GM12892 (cell line): ENCODE measurements at places on chromosomes 16 and 17.

GRCh38 chr17:6677158-6677831, 25.7 kb downstream of the C17orf100 start:
- DNase-seq = no peak

- DNase-seq = no peak
Observed at GRCh38 chr16:85600530-85601271, 12.4 kb upstream of the GSE1 start.

DNA sequence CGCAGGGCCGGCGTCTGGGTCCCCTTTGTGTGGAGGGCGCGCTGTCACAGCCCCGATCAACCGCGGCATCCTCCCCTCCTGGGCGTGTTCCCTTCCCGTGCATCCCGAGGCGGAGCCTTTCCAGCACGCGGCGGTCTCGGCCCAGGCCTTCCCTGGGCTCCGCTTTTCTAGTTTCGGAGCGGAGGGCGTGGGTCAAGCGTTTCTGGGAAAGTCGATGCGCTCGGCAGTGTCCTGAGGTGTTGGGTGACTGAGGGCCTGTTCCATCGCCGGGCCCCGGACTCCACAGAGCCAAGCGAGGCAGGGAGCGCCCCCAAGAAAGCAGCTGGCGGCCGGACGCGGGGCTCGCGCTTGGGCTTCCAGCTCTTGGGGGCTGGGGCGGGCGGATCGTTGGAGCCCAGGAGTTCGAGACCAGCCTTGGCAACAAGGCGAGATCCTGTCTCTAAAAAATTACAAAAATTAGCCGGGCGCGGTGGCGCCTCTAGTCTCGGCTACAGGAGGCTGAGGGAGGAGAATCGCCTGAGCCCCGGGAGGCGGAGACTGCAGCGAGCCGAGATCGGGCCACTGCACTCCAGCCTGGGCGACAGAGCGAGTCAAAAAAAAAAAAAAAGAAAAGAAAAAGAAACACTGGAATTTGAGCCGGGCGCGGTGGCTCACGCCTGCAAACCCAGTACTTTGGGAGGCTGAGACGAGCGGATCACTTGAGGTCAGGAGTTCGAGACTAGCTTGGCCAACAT, 806 bp downstream of the IFT140 start:
- no peak for DNase-seq

DNA sequence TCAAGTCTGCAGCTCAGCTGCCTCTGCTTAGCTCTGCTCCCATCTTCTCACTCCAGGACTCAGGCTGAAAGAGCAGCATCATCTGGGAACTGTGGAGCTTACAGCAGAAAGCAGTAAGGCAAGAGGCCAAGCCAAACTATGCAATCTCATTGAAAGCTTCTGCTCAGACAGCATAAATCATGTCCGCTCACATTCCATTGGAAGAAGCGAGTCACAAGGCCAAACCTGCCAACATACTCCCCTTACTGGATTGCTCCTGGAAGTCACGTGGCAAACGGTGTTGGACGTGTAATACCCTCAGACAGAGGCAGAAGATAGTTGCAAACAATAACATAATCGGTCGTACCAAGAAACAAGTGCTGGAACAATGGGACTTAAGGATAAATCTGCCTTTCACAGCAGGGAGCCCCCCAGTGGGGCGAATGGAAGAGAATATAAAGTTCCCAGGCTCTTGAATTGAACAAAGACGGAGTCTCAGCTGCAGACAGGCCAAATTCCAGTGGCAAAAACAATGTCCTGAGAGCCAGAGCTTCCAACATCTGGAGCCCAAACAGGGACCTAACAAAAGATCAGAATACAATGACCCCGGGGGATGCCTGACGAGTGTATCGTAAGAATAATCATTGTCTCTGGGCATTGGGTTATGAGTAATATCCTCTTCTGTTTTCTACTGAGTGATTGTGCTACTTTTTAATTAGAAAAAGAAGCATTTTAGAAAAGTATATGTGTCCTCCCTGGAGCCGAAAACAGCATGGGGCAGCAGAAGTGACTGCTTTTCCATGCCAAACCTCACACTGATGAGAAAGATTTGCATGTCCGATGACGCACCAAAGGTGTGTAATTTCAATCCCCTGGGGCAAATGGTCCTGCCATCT, 68.4 kb downstream of the CMC2 start:
- DNase-seq = no peak

GRCh38 chr16:64996641-64997040, 125.2 kb downstream of the CDH11 start:
- DNase-seq = no peak

DNA sequence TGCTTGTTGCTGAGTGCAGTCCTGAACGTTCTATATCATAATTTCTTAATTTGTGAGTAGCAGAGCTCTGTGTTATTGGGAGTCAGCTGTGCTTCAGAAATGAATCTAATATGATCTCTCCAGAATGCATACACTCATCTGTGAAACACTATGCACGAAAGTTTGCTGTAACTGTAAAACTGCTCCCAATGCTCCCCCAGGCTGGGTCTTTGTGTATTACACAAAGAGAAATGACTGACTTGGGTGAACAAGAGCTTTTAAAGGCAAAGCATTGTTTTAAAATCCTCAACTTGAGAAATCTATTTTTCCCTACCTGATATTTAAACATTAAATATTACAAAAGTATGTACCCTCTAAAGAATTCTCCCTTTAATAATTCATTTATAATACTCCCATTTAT, 636.7 kb upstream of the KIF2B start:
- no peak for DNase-seq

GRCh38 chr16:85768199-85768598, 17.3 kb upstream of the C16orf74 start:
- DNase-seq = no peak

DNA sequence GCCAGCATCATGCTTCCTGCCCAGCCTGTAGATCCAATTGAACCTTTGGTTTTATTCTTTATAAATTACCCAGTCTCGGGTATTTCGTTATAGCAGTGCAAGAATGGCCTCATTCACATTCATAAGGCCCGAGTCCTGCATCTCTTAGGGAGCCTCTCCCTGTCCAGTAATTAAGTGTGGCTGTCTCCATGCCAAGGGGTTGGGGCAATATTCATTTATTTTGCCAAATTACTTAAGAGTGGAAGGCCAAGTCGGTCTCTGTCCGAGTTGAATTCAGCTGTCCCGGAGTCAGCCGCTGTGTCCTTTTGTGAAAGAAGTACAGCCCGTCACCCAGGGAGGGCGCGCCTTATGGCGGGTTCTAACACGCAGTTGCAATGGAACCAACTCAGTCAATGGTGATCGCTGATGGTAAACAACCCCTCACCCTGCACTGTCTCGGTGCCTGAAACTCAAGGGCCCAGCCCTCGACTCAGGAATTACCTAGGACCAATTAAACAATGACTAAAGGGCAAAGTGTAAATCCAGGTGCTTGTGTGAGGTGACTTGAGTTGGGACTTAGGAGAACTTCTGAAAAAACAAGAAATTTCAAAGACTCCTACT, 22.2 kb downstream of the KIAA0513 start:
- DNase-seq = no peak

- DNase-seq = peak; percentile 89
Observed at GRCh38 chr16:2751577-2752034, 832 bp upstream of the SRRM2 start.

GRCh38 chr17:35018814-35019213, 38.5 kb downstream of the LIG3 start:
- no peak for DNase-seq

- DNase-seq = no peak
Observed at GRCh38 chr16:52548261-52549010, 1.5 kb upstream of the TOX3 start.

DNA sequence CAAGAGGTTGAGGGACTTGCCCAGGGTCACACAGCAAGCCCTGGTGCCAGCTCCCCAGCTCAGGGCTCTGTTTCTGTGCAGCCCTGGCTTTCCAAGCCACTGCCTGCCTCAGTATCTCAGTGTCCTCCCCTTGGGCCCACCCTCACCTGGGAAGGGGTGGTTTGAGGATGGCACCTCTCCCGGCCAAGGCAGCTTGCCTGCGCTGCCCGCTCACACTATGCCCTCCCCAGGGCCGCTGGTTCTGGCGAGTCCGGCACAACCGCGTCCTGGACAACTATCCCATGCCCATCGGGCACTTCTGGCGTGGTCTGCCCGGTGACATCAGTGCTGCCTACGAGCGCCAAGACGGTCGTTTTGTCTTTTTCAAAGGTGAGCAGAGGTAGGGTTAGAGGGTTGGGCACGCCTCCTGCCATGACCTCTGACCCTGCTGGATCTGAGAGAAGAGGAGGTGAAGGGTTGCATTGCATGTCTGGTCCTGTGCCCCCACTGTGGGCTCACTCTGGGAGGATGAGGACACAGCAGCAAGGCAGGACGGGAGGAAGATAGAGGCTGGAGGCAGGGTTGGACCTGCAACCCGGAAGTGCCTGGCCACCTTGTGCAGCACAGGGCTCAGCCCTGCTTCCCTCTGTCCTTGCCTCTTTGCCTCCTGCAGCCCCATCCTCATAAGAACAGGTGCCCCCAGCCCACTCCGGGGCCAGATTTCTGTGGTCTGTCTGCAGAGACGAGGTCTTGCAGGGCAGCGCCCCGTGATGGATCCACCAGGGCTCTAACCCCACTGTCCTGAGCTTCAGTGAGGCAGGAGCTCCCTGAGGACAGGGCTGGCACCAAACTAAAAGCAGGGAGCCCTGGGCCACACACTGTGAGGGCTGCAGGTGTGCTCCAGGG, 16.7 kb downstream of the MMP15 start:
- no peak for DNase-seq

GRCh38 chr16:85281181-85281580, 168.9 kb upstream of the CIBAR2 start:
- no peak for DNase-seq

- no peak for DNase-seq
Observed at GRCh38 chr16:77234611-77235010, 35.4 kb downstream of the SYCE1L start.

DNA sequence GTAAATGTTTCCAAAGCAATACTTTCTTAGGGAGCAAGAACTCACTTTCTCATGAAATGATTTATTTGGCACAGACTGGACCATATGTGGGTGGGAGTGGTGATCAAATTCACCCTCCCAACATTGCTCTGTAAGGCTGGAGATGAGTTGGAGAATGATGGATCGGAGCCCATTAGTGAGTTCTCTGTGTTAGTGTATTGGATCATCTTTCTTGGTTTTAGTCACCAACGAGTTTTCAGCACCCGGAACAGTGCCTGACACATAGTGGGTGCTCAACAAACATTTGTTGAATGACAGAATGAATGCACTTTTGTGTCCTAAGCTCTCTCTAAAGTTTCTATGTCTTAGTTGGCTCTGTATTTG, 104.5 kb upstream of the FAM20A start:
- no peak for DNase-seq

GRCh38 chr16:69109486-69110270, 4.2 kb downstream of the HAS3 start:
- DNase-seq = no peak

- DNase-seq = no peak
Observed at GRCh38 chr16:84043486-84044117, 1.0 kb upstream of the SLC38A8 start.

DNA sequence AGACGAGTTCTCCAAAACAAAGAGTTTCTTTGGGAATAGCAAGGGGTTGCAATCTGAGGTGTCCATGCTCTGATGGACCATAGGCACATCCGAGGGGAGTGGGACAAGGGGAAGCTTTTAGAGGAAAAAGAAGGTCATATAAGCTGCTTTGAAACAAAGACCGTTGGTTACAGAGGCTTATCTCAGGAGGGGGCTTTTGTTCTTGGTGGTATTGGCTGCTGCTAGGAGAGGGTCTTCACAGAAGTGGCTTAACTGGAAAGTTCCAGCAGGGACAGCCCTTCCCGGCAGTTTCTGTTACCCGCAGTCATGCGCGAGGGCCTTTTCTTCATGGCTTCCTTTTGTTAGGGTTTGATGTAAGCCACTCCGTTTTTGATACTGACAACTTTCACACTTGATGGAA, 76.0 kb downstream of the RAP1GAP2 start:
- DNase-seq = no peak

DNA sequence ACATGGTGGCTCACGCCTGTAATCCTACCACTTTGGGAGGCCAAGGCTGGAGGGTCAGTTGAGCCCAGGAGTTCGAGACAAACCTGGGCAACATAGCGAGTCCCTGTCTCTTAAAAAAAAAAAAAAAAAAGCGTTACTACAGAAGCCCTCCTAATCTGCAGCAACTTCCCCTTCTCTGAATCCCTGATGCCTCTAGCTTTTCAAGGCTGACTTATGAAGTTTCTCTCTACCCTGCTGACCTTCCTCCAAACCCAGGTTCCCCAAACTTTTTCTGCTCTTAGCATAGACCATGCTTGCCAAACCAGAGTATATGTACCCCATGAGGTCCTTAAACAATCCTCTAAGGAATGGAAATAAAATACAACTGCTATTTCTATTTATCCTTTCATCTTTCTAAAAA, 16.4 kb downstream of the LYRM1 start:
- DNase-seq = no peak

- no peak for DNase-seq
Observed at GRCh38 chr17:76716839-76717215, 6.1 kb upstream of the MXRA7 start.

DNA sequence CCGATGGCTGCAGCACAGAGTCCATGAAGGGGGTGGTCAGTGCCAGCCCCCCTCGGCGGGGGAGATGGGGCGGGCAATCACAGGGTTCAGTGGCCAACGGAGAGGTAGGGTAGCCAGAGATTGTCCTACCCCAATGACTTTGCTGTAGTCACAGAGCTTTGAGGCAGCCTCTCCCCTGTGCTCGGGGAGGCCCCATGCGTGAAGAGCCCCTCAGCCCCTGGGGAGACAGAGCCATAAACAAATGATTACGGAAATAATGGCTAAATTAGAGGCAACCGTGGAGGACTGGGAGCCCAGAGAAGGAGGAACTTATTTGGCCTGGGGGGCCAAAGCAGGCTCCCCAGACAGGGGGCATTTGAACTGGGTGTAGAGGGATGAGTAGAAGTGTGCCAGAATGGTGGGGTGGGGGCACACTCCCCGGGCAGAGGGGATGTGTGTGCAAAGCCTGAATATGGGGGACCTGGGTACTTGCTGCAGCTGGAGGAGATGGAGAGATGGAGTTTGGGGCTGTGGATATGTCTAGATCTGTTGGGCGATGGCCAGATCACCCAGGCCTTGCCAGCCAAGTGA, 164.8 kb downstream of the CMIP start:
- no peak for DNase-seq

DNA sequence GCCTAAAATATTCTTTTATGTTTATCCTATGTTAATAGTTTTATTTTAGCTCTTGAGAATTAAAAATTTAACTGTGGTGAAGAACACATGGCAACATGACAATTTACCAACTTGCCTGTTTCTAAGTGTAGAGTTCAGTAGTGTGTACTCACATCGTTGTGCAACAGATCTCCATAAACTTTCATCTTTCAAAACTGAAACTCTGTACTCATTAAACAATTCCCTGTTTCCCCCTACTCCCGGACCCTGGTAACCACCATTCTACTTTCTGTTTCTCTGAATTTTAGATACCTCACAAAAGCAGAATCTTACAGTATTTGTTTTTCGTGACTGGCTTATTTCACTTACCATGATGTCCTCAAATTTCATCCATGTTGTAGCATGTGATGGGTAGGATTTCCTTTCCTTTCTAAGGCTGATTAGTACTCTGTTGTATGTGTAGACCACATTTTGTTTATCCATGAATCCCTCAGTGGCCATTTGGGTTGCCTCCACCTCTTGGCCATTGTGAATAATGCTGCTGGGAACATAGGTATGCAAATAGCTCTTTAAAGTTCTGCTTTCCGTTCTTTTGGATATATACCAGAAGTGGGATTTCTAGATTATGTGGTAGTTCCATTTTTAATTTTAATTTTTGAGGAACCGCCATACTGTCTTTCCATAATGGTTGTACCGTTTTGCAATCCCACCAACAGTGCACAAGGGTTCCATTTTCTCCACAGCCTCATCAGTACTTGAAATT, 17.4 kb downstream of the IST1 start:
- no peak for DNase-seq
